CD4-positive, alpha-beta T cell treated with Interleukin-21 for 1 hour (primary cell): ENCODE measurements at places on chromosomes 6 and 20.

DNA sequence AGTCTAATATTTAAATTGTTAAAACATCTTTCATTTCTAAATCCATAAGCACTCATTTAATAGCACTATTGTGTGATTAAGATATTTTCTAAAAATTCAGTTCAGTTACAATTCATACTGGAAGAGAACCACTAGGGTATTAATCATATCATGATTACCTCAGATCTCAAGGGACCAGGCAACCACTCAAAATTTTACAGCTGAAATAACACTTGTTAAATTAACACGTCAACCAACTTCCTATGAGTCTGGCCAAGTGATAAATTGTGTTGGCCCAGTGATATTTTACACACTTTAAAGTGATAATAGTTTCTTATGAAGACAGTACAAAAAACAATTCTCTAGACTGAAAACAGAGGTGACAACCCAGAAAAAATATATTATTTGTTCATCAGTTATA lies 869.0 kb upstream of the ADGRB3 start:
- no peak for DNase-seq

DNA sequence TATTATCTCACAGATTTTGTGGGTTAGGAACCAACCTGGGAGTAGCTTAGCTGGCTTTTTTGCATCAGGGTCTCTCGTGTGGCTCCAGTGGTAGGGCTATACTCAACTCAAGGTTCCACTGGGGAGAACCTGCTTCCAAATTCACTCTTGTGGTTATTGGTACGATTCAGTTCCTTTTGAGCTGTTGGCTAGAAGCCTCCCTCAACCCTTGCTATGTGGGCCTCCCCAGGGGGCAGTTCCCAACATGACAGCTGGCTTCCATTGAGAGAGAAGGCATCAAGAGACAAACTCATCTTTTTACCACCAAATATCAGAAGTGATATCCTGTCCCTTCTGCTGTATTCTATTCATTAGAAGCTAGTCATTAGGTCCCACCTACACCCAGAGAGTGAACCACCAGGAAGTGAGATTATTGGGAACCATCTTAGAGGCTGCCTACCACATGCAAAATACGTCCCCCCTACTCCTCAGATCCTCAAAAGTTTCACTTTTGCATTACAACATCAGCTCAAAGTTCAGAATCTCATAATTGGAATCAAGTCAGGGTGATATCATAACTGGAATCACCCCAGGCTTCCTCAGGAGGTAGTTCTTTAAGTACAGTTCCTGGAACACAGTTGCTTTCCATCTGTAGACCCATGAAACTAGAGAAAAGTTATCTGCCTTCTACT lies 30.9 kb downstream of the MKKS start:
- DNase-seq = no peak

DNA sequence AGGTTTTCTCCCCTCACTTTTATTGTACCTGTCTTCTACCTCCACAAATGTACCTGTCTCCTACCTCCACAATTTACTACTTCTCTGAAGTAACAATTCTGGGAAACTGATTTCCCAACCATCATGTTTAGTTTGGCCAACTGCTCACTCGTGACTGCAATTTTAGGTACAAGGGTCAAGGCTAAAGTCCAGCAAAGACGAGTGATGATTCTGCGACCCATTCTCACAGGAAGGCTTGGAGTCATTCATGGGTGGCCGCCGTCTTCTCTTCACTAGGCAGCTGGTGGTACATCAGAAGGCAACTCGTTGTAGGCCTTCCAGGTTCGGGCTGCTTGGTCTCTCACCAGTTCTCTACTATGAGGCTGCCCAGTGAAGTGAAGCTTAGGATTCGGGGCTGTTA lies 483.8 kb upstream of the JARID2 start:
- DNase-seq = no peak

DNA sequence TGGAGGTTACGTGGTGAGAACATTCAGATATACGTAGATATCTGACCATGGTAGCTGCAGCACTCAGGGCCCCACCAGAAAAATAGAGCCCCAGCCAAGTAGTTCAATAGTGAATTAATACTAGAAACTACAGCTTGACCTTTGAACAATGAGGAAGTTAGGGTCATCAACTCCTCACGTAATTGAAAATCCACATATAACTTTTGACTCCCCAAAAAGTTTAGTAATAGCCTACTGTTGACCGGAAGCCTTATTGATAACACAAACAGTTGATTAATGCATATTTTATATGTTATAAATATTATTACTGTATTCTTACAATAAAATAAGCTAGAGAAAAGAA lies 117.9 kb downstream of the SNX5 start:
- no peak for DNase-seq

- no peak for DNase-seq
These were observed 25.3 kb upstream of the MDGA1 start for GRCh38 chr6:37723016-37723415.

DNA sequence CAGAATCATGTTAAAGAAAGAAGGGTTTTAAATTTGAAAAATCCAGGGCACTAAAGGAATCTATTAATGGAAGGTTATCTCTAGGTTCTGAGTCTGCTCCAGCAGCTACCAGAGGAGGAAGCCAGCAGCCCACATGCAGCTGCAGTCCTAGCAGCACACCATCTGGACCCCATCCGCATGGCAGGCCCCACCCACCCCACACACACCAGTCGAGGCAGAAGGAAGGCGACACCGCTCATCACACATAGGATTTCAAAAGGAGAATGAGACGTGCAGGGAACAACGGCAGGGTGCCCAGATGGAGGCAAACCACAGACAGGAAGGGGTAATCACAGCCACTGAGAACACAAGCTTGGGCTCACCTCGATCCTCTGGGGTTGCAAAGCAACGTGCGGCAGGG lies 78.9 kb downstream of the GINS1 start:
- no peak for DNase-seq

DNA sequence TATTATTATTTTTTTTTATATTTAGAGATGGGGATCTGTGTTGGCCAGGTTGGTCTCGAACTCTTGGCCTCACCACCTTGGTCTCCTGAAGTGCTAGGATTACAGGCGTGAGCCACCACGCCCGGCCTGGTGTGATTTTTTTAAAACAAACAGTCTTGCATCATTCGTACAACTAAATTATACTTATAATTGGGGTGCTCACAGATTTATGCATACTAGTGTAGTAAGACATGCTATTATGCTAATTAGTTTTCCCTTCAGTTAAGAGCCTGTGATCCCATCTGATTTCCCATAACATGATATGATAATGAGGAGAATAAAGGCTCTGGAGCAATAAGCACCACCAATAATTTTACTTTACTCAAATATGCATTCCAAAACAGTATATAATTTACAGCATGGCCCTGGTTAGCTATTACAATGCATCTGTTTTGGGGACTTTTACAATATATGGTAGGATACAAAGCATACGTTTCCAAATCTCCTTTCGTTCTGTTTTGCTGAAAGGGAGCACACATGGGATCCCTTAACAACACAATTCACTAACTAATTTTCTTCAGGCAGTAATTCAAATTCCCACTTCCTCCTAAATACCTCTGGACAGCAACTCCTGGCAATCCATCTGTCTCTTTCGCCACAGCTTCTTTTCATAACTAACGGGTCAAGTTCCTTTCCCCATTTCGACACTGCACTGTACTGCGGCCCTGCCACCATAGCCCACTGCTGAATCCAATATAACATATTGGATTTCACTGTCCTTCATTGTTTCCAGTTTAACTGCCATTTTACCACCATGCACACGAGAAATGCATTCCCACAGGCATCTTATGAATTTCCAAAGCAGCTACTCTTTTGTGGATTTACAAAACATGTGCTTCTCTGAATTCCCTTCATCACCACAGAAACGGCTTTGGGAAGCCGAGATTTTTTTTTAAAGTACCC lies 1.7 kb downstream of the NUDT3 start:
- no peak for DNase-seq

GRCh38 chr20:8049310-8049709 lies 29.7 kb upstream of the TMX4 start:
- no peak for DNase-seq

DNA sequence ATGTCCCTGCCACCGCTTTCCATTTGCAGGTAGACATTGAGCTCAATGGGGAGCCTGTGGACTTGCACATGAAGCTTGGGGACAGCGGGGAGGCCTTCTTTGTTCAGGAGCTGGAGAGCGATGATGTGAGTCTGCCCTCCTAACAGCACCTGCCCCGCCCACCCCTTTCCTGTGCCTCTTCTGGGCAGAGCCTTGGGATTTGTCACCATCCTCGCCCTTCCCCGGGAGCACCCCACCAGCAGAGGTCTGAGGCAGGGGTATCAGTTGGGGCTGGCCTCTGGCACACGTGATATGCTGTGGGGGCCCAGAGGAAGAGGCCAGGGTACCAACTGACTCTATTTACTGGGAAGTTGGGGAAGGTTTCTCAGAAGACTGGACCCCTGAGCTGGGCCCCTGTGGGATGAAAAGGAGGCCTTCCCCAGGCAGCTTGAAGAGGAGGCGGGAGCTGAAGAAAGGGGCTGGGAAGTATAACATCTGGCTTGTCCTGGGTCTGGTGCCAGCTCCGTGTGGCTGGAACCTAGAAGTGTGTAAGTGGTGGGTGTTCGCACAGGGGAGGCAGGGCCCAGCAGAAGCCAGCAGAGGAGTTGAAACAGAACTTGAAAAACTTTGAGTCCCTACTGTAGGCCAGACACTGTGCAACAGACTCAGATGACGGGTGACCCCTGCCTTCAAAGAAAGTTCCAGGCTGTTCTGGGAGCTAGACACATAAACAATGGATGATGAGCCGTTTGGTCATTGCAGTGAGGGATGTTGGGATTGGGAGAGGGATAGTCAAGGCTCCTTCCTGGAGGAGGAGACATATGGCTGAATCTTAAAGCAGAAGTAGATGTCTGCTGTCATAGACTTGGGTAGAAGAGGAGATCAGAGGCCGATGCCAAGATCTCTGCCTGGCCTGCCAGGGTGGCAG lies 7.2 kb downstream of the LPIN3 start:
- no peak for DNase-seq

- DNase-seq = no peak
These were observed 31.7 kb downstream of the NCR2 start for GRCh38 chr6:41367061-41367460.

DNA sequence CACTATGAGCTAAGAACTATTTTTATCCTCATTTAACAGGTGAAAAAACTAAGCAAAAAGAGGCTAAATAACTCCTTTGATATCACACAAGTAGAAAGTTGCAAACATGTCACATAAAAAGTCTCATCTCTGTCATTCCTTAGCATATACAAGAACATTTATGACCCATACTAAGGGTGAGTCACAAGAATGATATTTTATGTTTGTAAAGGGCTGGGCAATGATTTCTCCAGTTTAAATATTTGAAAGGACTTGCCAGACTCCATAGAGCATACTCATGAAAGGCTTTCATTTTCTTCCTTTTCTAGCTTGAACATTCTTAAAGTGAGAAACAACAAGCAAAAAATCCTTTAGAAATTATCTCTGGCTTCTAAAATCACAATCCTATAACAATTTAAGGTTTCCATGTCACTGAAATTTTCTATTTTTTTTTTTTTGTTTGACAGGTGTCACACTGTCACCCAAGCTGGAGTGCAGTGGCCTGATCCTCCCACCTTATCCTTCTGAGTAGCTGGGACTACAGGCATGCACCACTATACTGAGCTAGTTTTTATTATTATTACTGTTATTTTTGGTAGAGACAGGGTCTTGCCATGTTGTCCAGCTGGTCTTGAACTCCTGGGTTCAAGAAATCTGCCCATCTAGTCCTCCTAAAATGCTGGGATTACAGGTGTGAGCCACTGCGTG lies 338.0 kb upstream of the KHDRBS2 start:
- DNase-seq = no peak

DNA sequence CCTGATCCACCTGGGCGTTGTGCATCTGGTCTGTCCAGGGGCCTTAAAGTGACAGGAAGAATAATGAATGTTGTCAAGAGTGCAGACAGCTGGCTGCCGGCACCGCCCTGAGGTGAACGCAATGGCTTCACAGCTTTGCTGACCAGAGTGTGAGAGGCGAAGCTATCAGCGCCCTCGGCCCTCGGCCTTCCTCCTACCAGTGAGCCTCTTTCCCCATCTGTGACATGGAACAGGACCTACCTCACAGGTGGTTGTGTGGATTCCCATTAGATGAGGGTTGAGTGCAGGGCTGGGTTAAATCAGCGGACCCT lies 54.8 kb downstream of the CTCFL start:
- no peak for DNase-seq

GRCh38 chr6:37078814-37079213 lies 73.4 kb downstream of the FGD2 start:
- DNase-seq = no peak

GRCh38 chr20:62839816-62840215 lies 21.8 kb downstream of the TCFL5 start:
- no peak for DNase-seq

DNA sequence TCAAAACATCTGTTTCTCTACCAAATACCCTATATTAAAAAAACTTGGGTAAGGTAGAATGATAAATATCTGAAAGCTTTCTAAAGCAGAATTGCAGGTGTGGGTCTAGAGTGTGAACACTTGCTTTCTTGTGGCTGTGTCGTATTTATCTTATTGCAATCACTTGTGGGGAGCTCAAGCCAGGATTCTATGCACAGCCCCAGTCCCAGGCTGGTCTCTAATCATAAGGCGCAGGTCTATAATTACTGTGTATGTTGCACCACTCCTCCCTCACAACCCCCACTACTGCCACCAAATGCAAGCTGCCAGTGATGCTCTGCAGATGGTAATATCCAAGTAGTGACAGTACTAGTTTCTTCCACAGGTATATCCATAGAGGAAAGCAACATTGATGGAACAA lies 2.2 kb upstream of the E2F3 start:
- no peak for DNase-seq

GRCh38 chr6:85551264-85551663 lies 42.4 kb downstream of the SNX14 start:
- peak; percentile 2 for DNase-seq

- peak; percentile 50 for DNase-seq
These were observed 806.3 kb upstream of the GJE1 start for GRCh38 chr6:141326426-141326825.

- no peak for DNase-seq
These were observed 113.5 kb downstream of the SLC35B3 start for GRCh38 chr6:8321671-8322404.

DNA sequence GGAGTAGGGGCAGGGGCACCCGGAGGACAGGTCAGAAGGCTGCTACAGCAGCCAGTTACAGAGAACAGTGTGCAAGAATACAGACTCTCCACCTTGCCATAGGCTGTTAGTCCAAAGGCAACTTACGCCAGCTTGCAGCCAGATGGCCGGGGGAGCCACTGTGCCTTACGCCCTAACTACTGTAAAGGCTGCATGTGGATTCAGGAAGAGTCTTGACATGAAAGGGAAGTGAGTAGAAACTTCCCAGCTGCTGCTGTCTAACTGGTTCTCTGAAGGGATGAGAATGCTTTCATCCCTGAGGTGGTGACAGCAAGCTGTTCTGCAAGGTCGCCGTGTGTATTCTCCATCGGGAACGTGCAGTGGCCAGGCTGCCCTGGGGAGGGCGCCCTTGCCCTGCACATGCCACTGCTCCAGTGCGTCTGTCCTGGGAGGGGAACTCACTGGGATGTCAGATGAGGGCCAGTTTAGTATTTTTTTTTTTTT lies 46.1 kb downstream of the LYRM4 start:
- DNase-seq = peak; percentile 2

- no peak for DNase-seq
These were observed 19.7 kb upstream of the OGFRL1 start for GRCh38 chr6:71268735-71269437.

GRCh38 chr20:42419814-42420532 lies 769.7 kb downstream of the PTPRT start:
- DNase-seq = no peak
